ENCODE measurements at places on chromosomes 16 and 17.

GRCh38 chr17:74848656-74849399 is 10.9 kb downstream of the GRIN2C start:
- DNase-seq: no peak

DNA sequence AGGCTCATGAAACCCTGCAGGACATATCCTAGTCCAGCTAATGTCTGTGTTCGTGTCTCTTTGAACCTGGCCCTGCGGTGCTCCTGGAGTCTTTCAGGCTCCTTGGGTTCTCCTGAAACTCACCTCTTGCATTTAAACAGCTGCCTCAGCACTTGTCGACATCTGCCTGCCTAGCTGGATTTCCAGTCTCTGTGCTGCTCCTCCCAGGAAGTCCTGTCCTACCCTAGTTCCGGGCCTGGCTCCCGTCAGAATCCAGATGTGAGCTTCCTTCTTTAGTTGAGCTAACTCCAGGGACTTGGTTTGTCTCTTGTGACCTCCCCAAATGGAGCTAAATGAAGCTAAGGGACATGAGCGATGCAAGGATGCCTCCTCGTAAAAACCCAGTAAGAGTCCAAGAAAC is 155.2 kb upstream of the PIRT start:
- no peak for DNase-seq

DNA sequence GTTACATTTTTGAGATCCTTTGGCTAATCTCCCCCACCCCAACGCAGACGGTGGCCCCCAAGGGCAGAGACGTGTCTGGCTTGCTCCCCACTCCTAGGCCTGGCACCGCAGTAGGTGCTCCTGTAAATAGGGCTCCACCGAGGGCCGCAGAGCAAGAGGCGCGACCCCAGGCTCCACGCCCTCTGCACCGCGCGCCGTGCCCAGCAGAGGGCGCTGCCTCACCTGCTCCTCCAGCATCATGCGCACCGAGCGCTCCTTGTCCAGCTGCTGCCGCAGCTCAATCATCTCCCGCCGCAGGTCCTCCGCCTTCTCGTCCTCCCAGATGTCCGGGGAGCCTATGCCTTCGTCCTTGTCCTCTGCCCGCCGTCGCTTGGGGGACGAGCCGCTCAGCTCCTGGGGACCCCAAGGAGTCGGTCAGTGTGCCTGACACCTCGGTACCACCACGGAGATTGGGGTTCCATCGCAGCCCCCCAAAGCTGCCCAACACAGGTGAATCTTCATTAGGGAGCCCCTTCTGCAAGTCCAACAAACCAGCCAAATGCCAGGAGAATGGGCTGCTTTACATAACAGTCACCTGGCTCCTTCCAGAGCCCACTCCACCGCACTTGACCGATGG is 11.2 kb downstream of the TFAP4 start:
- DNase-seq: no peak

DNA sequence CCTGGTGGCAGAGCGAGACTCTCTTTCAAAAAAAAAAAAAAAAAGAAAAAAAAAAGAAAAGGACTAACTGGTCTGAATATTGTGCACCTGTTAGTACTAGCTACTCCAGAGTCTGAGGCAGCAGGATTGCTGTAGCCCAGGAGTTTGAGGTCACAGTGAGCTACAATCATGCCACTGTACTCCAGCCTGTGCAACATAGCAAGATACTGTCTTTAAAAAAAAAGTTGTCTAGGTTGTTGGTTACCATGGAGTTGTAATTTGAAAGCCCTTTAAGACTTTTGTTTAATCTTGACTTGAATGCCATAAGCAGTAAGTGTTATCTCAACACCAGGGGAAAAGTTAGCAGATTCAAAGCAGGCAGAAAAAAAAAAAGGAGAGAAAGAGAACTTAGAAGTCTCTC is 10.9 kb upstream of the C16orf54 start:
- no peak for DNase-seq

- DNase-seq: no peak
These were observed 11.3 kb downstream of the WWP2 start for GRCh38 chr16:69773260-69773947.

DNA sequence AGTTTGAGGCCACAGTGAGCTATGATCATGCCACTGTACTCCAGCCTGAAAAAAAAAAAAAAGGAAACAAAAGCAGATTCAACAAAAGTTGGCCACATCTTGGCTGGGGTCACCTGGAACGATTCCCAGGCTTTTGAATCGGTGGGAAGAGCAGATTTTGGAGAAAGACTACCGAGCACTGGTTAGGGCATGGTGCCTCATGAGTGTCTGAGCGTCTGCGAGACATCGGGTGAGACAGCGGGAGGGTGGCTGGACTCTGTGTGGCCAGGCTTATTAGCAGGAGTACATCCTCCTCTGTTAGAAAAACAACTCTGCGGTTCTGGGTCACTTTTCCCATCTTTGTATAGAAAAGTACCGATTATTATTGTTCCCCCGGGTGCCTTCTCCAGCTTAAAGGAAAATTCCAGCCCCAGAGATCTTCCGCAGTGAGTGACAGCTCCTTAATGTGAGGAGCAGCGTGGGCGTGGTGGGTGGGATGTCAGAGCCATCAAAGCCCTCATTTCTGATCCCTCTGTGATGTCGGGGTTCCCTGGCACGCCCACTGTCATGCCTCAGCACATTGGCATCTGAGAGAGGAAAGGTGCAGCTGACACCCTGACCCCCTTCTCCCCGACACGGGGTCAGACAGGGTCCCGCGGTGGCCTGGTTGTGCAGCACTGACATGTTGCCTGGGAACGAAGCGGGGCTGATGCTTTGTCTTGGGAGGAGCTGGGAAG is 6.9 kb downstream of the RGS9 start:
- no peak for DNase-seq

DNA sequence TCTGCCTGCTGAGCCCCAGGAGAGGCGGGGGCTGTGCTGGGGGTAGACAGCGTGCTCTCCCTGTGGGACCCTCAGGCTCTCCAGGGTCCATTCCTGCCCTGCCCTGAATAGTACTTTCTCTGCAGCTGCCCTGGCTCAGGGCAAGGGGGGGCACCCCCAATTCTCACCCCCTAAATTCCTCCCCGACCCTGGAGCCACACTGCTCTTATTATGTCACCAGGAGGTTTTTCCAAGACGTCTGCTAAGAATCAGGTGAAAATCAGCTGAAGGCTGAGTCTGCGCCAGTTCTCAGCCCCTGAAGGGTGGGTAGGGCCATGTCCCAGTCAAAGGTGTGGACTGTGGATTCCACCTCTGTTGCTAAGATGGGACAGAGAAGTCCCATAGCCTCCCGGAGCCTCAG is 49.9 kb upstream of the MAP3K14 start:
- no peak for DNase-seq

DNA sequence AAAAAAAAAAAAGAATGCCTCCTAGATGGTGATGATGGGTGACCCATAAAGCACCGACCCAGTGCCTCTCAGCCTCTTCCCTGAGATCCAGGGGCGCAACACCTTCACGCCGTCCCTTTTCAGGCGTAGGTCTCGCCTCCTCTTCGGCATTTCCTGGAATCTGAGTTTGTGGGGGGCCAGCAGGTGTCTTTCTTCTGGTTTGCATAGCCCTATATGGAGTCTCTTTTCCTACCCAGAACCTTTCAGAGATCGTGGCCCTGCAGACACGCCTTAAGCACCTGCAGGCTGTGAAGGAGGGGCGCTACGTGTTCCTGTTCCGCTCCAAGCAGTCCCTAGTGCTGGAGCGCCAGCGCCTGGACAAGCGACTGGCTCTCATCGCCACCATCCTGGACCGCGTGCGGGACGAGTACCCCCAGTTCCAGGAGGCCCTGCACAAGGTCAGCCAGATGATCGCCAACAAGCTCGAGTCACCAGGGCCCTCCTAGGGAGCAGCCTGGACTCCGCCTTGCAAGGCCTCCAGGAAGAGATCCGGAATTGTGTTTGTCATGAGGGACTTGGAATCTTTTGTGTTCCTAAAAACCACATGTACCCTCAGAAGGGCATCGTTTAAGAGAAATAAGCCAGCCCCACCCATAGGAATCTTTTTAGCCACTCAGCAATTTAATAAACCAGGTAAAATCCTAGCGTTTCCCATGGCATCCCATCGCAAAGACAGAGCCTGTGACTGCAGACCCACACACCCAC is 1.9 kb upstream of the GAA start:
- DNase-seq: no peak

DNA sequence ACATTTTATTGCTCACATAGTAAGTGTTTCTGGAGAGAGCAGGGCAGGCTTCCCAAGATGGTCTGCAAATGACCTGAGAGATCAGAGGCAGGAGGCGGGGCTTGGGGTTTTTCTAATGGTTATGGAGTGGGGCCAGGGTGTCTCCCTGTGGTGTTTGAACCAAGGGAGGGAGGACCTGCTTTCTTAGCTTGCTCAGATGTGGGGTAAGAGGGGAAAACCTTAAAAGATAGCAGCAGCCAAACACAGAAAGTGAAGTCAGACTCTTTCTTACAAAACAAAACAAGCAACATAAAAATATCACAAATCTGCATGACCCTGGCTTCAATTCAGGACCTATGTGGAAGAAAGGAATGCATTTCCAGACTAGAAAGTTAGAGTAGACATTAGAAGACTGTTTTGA is 22.9 kb upstream of the DNAJA2 start:
- no peak for DNase-seq

GRCh38 chr17:8147805-8148404 is 4.3 kb downstream of the PER1 start:
- DNase-seq: no peak

- DNase-seq: no peak
These were observed 31.7 kb downstream of the OSBPL7 start for GRCh38 chr17:47789611-47790561.

- no peak for DNase-seq
These were observed 104.6 kb upstream of the ZFHX3 start for GRCh38 chr16:73152386-73153125.

GRCh38 chr17:38534498-38534885 is 71.3 kb downstream of the SRCIN1 start:
- DNase-seq: no peak

DNA sequence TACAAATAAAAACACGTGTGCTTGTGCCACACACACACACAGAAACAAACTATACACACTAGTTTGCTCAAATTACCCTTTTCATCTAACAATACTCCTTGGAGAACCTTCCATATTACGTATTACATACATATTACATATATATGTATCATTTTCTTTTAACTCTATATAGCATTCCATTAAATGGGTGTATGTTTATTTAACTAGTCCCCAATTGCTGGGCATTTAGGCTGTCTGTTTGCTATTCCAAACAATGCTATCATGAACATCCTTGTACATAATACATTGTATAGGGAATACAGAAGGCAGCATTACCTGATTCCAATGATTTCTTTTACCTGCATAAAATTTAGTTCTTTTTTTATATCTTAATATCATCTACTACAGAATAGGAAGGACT is 73.1 kb downstream of the SKAP1 start:
- no peak for DNase-seq

GRCh38 chr17:50469671-50470305 is 1.1 kb upstream of the CHAD start:
- DNase-seq: no peak

- DNase-seq: no peak
These were observed 839.9 kb upstream of the CDH8 start for GRCh38 chr16:62876133-62876532.

DNA sequence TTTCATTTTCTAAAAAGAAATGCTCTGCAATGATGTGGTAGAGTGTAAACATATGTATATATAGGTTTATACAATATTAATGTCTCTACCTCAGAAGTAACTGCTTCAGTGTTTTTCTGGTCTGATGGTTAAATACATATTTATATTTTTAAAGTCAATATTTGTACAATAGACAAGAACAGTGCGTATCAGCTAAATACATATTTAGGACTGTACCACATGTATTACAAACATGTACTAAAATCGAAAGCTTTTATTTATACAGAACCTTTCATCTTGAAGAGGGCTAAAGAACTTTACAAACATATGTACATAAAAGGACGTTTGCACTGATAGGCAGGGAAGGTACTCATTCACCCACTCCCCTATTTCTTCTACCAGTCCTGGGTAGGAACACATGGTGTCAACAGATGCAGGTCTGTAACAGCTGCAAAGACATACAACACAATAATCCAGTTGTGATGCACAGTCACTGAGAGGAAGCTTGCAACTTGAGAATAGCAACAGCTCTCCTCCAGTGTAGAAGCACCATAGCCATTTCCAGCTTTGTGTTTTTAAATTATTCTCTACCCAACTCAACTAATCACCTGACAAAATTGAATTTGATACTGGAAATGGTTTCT is 206.9 kb upstream of the C17orf78 start:
- no peak for DNase-seq

DNA sequence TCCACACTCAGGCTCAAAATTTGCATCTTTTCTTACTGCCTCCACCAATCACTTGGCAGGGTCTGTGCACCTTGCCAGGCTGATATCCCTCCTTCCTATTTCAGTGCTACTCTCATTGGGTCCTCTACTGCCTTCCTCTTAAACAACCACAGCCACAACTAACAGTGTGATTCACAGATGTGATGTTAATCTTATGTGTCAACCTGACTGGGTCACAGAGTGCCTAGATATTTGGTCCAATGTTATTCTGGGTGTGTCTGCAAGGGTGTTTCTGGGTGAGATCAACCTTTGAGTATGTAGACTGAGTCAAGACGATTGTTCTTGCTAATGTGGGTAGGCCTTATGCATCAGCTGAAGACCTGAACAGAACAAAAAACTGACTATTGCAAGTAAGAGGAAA is 51.3 kb upstream of the IRX6 start:
- no peak for DNase-seq

DNA sequence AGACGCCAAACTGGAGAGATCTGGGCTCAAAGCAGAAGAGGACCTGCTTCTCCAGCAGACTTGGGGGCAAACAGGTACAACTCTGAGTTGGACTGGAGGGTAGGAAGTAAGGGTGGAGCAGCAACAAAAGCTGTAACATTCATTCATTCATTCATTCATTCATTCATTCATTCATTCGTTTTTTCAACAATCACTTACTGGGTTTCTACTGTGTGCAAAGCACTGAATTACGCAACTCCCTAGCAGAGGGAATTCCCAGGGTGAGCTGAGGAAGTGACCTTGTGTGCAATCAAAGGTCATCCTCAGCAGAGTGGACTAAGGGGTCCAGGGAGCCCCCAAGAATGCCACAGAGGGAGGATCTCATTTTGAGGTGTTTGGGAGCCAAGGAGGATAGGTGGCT is 231.1 kb upstream of the SDK2 start:
- no peak for DNase-seq

GRCh38 chr17:18314059-18314730 is 599 bp downstream of the TOP3A start:
- DNase-seq: no peak

GRCh38 chr17:15882777-15883176 is 62.2 kb upstream of the ADORA2B start:
- DNase-seq: no peak
